ENCODE measurements at places on chromosomes 1 and 21.

GRCh38 chr1:244970236-244970743 lies 105.9 kb upstream of the HNRNPU start:
- peak; percentile 70 for DNase-seq

GRCh38 chr1:67261680-67262079 lies 46.0 kb upstream of the IL12RB2 start:
- DNase-seq = peak; percentile 4

GRCh38 chr1:3681231-3681897 lies 29.0 kb downstream of the TP73 start:
- no peak for DNase-seq

DNA sequence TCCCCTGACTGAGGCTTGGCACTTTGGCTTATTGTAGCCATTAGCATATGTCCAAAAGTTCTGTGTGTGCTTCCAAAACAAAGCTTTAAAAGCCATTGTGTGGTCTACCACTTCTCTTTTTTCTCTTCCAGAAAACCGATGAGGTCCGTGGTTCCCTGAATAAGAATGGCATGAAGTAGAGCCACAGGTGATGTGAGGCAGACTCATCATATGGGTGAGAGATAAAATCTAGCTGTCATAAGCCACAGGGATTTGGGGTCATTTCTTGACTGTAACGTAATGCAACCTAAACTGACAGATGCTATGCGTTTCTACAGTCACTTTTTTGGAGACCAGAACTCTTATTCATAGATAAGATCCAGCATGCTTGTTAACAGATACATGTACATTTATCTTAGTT lies 7.0 kb upstream of the GREM2 start:
- no peak for DNase-seq

GRCh38 chr21:38474124-38474523 lies 24.2 kb downstream of the ERG start:
- no peak for DNase-seq

DNA sequence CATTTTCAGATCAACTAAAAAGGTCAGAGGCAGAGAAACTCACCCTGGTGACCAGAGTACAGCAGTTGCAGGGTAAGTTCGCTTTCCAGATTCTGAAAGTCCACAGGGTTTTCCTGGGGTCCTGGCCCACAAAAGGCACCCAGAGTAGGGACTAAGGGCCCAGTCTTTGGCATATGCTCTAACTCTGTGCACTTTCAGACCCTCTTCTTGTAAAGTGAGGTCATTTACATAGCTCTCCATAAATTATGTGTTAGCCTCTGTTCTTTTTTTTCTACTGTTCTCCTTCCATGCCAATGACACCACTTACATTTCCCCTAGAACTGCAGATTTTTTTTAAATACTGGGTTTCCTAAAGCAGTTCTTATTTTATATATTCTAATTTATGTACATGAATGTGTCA lies 6.3 kb downstream of the C1orf74 start:
- DNase-seq = no peak

DNA sequence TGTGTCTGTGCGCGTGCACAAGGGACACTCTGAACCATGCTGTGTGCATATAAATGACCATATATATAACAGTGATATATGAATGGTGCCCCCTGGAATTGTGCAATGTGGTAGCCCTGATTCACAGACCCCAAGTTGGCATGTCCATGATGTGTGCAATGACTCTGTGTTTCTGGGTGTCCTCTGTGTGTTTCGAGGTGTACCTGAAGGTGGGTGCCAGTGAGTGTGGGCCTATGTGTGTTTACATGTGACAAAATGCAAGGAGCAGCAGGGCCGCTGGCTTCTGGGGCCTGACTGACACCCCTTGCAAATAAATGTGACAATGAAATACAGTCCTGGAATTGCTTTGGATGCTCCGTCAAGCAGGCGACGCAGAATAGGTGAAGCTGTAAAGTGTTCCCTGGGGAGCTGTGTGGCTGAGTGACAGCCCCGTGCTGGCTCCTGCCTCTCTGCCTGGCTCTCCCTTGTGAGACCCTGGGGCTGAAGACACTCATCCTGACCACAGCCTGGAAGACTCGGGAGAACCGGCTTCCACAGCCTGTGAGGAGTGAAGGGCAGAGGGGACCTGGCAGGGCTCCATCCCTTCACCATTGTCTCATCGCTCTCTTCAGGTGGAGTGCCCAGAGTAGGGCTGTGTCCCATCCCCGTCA lies 38.2 kb upstream of the CSF3R start:
- no peak for DNase-seq

- DNase-seq = no peak
Observed at GRCh38 chr1:24657781-24658180, 14.7 kb downstream of the SRRM1 start.

- peak; percentile 3 for DNase-seq
Observed at GRCh38 chr1:57112148-57112547, 146.3 kb upstream of the C8B start.

- peak; percentile 12 for DNase-seq
Observed at GRCh38 chr1:21129407-21129806, 47.3 kb downstream of the EIF4G3 start.

DNA sequence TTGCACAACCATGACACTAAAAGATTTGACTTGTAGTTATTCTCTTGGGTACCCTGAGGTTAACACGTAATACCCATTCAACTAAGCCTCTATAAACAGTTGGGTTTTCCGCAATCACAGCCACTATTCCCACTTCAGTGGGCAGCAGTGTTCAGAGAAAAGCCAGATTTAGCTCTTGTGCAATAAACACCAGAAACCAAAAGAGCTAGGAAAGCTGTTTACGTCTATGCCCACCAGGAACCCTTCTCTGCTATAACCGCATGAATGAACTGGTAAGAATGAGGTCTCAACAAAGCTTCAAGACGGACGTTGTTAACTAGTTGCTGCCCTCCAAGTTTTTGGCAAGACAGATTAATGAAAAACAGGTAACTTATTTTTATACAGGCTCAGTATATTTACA lies 101.3 kb downstream of the SLC45A1 start:
- peak; percentile 97 for DNase-seq

GRCh38 chr1:215566556-215567490 lies at the start of gene KCTD3:
Gene KCTD3, plus strand, starts transcription at chr1:215567304. Its CDS starts 382 bp downstream, at chr1:215567686.
- peak; percentile 71 for DNase-seq

GRCh38 chr1:224368409-224368808 lies 11.7 kb downstream of the CNIH4 start:
- no peak for DNase-seq

GRCh38 chr1:110594456-110595352 lies 11.5 kb downstream of the KCNA2 start:
- no peak for DNase-seq

DNA sequence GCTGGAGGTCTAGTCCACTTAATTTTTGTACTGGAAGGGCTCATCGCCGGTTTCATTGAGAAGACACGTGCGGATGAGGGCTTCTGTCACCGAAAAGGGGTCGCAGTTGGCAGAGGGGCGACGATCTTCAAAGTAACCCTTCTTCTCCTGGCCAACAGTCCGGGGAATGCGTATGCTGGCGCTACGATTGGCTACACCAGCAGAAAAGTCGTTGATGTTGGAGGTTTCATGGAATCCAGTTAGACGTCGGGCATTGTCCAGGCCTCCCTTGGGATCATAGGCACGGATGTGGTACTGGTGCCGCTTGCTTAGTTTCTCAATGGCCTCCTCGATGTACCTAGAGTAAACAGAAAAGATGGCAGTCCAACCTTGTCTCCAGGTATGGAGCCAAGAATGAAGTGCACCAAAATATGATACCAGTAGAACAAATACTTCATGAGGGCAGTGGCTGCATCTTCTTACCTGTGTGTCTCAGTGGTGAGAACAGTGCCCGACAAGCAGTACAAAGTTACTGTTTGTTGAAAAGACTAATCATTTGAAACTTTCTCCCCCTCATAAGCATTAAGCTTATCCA lies 7.1 kb downstream of the GLUL start:
- no peak for DNase-seq

- DNase-seq = no peak
Observed at GRCh38 chr1:9733160-9733789, 81.7 kb downstream of the PIK3CD start.

DNA sequence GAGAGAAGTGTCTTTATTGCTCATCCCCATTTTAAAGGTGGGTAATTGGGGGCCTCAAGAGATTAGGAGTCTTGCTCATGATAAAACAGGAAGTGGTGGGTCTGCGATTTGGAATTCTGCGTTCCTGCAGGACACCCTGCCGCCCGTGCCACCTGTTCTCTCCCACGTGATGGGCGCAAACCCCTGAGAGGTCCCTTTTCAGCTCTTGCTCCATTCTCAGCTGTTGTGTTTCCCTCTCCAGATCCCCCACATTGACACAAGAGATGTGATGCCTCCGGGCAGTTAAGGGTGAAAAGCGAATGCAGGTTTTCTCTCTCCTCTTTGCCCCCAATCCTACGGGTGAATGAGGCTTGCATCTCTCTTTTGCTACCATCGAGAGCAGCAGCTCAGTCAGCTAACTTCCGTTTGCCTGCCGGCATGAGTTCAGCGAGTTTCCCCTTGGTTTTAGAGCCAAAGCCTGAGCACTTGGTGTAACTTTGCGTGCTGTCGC lies 57.5 kb downstream of the KIF26B start:
- no peak for DNase-seq

- DNase-seq = no peak
Observed at GRCh38 chr1:77386276-77386675, 104.5 kb downstream of the AK5 start.

DNA sequence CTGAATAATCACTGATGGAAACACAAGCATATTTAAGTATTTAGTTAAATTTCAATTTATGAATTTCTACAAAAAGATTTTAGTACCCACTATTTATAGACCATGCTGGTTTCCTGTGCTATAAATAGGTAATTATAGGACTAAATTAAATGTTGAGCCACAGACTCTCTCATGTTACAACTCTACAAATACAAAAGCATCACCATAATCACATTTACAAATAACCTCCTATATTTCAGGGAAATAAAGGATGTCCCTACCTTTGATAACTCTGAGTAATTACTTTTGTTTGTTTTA lies 32.6 kb upstream of the CCDC190 start:
- no peak for DNase-seq

- DNase-seq = peak; percentile 82
Observed at GRCh38 chr1:172287208-172287607, 133.3 kb upstream of the C1orf105 start.

DNA sequence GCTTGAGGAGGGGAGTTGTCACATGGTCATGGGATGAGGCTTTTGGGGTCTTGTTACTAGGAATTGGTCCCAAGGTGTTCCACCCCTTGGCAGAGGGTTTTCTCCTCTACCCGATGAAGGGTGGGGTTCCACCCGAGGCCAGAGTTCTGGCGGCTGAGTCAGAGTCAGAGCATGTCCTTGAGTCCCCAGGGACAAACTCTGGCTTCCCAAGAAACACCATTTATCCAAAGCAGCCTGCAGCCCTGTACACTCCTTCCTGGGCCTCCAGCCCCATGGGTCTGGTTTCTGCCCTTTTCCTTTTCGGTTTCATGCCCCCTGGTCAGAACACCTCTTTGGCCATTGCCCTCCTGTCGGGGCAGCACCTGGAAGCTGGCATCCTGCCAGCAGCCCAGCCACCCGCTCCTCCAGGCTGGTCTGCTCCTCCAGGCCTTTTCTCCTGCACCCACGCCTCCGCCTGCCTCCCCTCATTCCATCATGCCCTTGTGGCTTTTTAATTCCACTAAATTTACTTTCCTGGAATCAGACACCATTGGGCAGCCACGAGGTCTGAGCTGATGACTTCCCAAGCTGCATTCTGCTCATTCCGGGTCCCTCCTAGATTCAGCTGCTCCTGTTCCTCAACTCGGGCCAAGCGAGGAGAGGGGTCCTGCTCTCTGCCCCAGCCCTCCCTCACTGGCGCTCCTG lies 301.7 kb upstream of the VAMP3 start:
- DNase-seq = peak; percentile 43

GRCh38 chr21:46540087-46540710 lies 64.7 kb downstream of the S100B start:
- DNase-seq = no peak

DNA sequence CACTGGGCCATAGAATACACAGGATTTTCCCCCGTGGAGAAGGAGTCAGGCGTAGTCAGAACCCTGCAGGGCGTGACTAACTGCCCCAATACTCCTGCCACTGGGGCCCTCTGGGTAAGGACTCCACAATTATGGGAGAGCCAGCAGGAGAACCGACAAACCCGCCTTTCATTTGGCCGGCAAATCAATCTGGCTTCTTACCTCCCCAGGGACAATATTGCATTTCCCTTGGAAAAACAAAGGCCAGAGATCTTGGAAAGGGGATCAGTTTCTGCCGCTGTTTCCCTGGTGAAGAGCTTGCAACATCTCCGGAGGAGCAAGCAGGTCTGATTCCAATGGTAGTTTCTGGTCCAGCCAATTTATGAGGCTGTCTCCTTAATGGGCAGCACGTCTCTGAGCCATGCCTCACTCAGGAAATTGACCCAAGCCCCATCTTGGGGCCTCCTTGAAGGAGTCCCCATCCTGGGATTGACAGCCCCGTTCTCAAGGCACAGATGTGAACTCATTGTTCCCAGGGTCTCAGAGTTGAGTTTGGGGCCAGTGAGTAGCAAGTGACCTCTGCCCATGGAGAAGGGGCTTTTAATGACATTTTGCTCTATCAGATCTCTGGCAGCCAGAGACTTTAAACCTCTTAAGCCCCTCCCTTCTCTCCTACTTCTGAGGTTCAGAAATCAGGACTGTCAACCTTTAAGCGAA lies 4.3 kb downstream of the TRABD2B start:
- no peak for DNase-seq

DNA sequence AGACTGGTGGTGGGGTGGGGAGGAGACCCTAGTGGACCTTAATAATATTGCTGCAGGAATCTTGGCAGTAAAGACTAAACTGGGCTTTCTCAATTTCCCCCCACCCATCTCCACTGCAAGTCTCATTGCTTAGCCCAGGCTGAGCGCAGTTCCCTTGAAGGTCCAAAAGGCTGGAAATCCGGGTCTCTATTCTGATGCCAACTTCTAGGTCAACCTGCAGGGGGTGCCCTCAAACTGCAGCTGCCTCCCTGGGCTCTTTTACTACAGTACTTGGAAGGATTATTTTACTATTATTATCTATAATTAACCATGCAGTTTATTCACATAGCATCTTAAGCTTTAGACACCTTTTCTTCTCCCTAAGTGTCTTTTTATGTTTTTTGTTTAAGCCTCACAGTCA lies 85.4 kb upstream of the WARS2 start:
- no peak for DNase-seq

DNA sequence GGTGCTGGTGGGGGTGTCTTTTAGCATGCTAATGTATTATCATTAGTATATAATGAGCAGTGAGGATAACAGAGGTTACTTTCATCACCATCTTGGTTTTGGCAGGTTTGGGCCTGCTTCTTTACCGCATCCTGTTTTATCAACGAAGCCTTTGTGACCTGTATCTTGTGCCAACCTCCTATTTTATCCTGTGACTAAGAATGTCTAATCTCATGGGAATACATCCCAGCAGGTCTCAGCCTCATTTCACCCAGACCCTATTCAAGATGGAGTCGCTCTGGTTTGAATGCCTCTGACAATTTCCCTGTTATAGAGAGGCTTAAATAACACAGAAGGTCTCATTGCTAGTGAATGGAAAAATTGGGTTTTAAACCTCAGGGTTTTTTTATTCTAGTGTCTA lies 300.8 kb upstream of the PROX1 start:
- DNase-seq = no peak

- peak; percentile 58 for DNase-seq
Observed at GRCh38 chr1:55696181-55696754, 481.1 kb upstream of the USP24 start.

GRCh38 chr1:179082333-179082998 lies 596 bp downstream of the TOR3A start:
- DNase-seq = no peak
